Esophagus squamous epithelium (tissue), 5 donors: ENCODE measurements at places on chromosomes 11 and 22.

DNA sequence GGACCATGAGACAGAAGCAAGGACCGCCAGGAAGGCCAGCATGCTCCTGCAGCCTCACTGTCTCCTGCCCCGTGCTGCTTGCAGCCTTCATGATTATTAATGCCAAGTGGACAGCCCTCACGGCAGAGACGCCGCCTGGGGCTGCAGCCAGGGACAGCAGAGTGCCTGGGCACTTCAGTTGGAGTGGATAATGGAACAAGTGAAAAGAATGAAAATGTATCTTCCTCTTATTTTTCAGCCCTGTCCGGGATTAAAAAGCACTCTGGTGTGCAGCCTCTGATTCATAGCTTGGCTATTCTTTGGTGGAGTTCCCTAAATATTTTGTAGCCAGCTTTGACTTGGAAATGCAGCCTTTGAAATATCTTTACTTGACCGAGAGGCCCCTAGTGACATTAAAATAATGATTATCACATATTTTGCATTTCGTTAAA, 1404.2 kb downstream of the BRD1 start:
- H3K4me3 ChIP-seq, result no peak overlapping the region
- H3K27me3 ChIP-seq, result peaks cover 36% of the 10 kb centered on the region
- H3K4me1 ChIP-seq, result no peaks in the 10 kb centered on the region
- no peaks in the 10 kb centered on the region for H3K36me3 ChIP-seq
- DNase-seq, result no peak

GRCh38 chr22:31275576-31275975, 16.7 kb downstream of the PIK3IP1 start:
- H3K4me3 ChIP-seq, result no peak overlapping the region
- peaks cover 8% of the 10 kb centered on the region for H3K4me1 ChIP-seq
- peaks cover 14% of the 10 kb centered on the region for H3K36me3 ChIP-seq
- no peaks in the 10 kb centered on the region for H3K27me3 ChIP-seq
- H3K27ac ChIP-seq, result peak overlapping the region; percentile 74
- DNase-seq, result no peak

GRCh38 chr11:20017320-20017719, 143.0 kb downstream of the DBX1 start:
- no peak overlapping the region for H3K4me3 ChIP-seq
- DNase-seq, result no peak
- H3K36me3 ChIP-seq, result no peaks in the 10 kb centered on the region
- H3K4me1 ChIP-seq, result peaks cover 29% of the 10 kb centered on the region
- no peak overlapping the region for H3K27ac ChIP-seq

DNA sequence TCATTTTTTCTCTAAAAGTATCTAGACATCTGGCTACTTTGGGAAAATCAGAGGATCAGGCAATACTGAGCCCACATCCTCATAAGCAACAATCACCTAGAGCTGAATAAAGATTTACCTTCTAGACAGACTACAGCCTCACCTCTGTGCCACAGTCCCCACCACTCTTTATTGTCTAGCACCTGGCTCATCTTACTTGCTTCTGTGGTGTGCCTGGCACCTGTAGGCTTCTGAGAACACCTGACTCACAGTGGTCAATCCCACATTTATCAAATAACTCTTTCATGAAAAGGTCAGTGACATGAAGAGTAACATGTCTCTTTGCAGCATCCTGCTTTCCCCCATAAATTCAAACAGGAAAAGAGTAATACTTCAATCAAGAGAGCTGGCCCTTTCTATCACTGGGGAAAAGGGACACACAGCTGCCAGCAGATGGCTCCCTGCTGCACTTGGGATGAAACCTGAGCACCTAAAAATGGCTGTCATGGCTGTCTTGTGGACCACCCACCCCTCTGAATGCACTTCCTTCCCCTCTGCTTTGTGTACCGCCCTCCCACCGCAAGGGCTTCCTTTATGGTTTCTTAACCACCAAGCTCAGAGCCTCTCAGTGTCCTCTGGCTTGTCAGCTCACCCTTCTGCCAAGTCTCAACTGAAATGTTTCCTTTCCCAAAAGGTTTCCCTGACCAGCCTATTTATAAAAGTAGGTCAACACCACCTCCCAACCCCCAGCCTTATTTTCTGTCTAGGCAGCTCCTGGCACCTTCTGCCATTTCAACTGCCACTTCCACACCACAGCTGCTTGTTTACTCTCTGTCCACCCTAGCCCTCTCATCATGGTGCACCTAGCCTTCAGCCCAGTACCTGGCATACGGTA, 9.3 kb downstream of the TFIP11 start:
- no peaks in the 10 kb centered on the region for H3K27me3 ChIP-seq
- H3K36me3 ChIP-seq, result peaks cover 100% of the 10 kb centered on the region
- no peak for DNase-seq
- H3K4me3 ChIP-seq, result no peak overlapping the region
- H3K4me1 ChIP-seq, result no peaks in the 10 kb centered on the region
- no peak overlapping the region for H3K27ac ChIP-seq

DNA sequence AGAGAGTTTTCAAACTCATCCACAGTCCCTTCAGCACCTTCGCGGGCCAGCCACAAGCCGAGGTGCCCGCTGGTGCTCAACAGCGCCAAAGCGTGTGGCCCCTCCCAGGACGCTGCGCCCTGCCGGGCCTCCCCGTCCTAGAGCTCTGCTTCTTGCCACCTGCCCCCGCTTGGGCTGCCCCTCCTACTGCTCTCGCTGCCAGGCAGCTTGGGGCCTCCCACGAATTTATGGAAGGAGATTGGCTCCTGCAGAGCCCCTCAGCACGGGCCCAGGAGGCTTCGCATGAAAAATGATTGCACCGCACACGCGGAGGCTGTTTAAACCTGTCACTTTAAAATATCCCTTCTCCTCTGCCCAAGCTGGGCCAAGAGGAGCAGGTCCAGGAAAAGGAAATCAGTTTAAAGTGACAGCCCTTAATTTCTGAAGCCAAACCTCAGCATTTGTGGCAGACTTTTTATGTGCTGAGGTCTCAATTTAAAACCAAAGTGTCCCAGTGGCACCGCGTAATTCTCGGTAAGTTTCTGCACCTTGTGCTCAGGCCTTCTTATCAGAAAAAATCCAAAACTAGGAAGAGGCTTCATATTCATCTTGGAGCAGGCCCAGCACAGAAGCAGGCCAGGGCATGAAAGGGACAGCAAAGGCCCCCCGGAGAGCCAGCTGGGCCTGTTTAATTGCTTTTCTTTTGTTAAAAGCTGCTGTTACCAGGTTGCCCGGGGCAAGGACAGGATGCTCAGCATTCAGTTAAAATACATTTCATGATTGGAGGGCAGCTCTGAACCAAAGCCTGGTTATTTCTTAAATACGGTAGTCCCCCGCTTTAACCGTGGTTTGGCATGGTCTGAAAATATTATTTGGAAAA, 303.6 kb downstream of the OPCML start:
- peak overlapping the region; percentile 46 for H3K4me3 ChIP-seq
- H3K36me3 ChIP-seq, result no peaks in the 10 kb centered on the region
- H3K4me1 ChIP-seq, result peaks cover 5% of the 10 kb centered on the region
- no peak for DNase-seq
- no peak overlapping the region for H3K27ac ChIP-seq
- H3K27me3 ChIP-seq, result no peaks in the 10 kb centered on the region

DNA sequence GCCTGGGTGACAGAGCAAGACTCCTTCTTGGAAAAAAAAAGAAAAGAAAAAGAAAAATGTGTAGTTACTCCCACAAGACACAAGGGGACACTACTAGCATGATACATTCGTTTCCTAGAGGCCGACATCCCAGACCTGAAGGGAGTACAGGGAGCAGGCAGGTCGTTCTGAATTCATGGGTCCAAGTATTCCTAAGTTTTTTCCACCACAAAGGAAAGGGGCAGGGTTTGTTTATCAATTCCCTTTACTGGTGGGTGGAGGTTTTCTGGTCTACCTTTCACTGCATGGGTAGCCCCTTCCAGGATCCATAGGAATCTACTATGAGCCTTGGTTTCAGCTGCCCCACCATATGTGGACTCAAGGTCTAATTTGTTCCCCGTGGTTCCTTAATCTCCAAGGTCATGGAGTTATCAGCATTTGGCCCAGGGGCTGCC, 11.8 kb downstream of the TIGD3 start:
- no peaks in the 10 kb centered on the region for H3K4me1 ChIP-seq
- no peaks in the 10 kb centered on the region for H3K27me3 ChIP-seq
- H3K27ac ChIP-seq, result no peak overlapping the region
- H3K4me3 ChIP-seq, result no peak overlapping the region

DNA sequence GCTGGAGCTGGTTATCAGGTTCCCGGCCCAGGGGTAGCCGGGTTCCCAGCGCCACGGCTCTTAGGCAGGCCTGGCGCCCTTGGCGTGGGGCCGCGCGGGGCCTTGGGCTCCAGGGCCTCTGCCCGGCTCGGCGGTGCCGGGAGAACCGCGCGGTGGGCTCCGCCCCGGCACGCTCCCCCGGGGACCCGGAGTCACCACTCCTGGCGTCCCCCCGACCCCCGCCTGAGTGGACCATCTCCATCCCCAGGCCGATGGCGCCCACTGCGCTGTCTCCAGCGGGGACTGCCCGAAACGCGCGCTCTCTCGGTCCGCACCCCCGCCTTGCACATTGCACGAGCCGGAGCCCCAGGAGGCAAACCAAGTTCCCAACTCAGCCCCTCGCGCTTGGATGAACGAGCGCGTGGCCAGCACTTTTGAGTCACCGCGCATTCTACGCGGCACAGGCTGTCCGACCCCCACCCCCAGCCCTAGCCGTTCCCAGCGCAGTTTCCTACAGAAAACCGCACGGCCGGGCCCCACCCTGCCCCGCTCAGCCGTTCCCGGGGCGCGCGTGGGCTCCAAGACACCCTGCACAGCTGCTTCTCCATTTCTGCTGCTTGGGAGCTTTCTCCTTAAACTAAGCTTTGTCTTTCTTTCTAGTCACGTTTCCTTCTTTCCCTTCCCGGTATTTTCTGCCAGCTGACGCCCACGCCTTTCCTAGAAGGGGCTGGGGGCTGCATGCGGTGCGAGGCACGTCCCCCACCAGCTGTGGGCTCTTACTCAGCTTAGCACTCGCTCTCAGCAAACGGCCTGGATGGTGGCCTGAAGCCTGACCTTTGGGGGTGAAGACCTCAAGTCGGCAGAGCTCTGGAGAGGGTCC, 650 bp upstream of the CHID1 start:
- H3K27ac ChIP-seq, result peak overlapping the region; percentile 97
- H3K4me3 ChIP-seq, result peak overlapping the region; percentile 95
- DNase-seq, result no peak

DNA sequence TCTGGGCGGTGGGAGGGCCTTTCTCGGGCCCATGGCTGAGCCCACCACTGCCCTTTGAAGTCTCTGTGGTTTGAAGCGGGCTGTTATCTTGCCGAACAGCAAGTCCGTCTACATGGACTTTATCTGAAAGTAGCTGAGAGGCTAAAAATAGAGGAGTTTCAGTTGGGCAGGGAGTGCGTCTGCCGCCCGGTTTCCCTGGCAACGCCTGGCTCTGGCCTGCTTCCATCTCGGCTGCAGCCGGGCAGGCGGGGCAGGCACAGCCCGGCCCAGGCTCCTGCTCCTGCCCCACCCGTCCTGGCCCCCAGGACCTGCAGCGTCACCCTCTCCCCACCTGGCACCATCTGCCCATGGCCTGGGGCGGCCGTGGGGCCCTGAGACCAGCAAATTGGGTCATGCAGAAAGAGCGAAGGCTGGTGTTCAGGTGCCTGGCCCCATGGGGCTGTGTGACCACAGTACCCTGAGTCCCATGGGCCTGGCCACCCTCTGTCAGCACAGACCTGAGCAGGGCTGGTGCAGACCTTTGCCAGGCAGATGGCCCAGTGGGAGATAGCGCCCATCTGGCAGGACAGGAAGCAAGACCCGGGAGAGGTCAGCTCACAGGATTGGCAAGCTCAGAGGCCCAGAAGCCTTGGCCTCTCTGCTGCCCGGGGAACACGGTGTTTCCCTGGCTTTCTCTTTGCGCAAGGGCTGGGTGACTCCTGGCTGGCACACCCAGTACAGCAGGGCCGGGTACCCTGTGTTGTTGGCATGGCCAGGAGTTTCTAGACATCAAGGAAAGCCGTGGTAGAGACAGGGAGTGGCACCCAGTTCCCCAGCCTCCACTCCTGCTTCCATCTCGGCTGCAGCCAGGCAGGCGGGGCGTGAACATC, 79.1 kb upstream of the KCNQ1OT1 start:
- H3K36me3 ChIP-seq, result no peaks in the 10 kb centered on the region
- no peaks in the 10 kb centered on the region for H3K27me3 ChIP-seq
- H3K27ac ChIP-seq, result peak overlapping the region; percentile 84
- H3K4me3 ChIP-seq, result peak overlapping the region; percentile 4
- no peak for DNase-seq

- H3K4me3 ChIP-seq, result no peak overlapping the region
- DNase-seq, result no peak
- H3K27ac ChIP-seq, result no peak overlapping the region
- no peaks in the 10 kb centered on the region for H3K27me3 ChIP-seq
Measured at GRCh38 chr11:79363861-79364378, 76.9 kb downstream of the TENM4 start.

- no peaks in the 10 kb centered on the region for H3K4me1 ChIP-seq
- no peak overlapping the region for H3K27ac ChIP-seq
- no peaks in the 10 kb centered on the region for H3K27me3 ChIP-seq
- no peak for DNase-seq
- H3K4me3 ChIP-seq, result no peak overlapping the region
Measured at GRCh38 chr22:48677621-48678020, 1150.1 kb downstream of the BRD1 start.

- no peak overlapping the region for H3K4me3 ChIP-seq
- peaks cover 88% of the 10 kb centered on the region for H3K4me1 ChIP-seq
- H3K27me3 ChIP-seq, result no peaks in the 10 kb centered on the region
- H3K36me3 ChIP-seq, result no peaks in the 10 kb centered on the region
- H3K27ac ChIP-seq, result peak overlapping the region; percentile 78
- DNase-seq, result no peak
Measured at GRCh38 chr11:3865388-3866193, 10.1 kb downstream of the STIM1 start.

- H3K27ac ChIP-seq, result no peak overlapping the region
- DNase-seq, result no peak
- H3K4me3 ChIP-seq, result no peak overlapping the region
- H3K36me3 ChIP-seq, result peaks cover 48% of the 10 kb centered on the region
- H3K4me1 ChIP-seq, result peaks cover 6% of the 10 kb centered on the region
- H3K27me3 ChIP-seq, result no peaks in the 10 kb centered on the region
Measured at GRCh38 chr22:45585437-45585755, 82.7 kb downstream of the FBLN1 start.

DNA sequence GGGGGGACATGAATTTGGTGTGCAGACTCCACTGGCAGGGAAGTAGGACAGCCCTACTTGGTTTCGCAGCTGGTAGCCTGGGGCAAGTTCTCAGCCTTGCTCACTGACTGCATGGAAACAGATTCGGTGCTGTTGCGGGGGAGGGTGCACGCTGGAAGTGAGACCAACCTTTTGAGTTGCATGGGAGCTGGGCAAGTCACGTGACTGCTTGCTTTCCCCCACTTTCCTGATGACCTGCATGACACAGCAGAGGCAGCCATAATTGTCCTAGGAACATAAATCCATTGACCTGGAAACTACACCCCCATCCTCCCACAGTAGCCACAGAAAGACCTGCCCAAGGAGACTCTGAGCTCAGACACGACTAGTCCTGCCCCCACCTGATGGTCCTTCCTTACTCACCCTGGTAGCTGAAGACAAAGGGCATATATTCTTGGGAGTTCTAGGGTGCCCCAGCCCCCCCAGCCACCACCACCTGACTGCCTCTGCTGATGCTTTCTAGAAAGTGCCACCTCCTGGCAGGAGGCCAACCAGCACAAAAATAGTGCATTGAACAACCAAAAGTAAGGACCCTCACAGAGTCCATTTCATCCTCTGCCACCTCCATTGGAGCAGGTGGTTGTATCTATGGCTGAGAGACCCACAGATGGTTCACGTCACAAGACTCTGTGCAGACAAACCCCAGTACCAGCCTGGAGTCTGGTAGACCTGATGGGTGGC, 4.1 kb upstream of the HBG2 start:
- DNase-seq, result no peak
- H3K27me3 ChIP-seq, result no peaks in the 10 kb centered on the region
- H3K4me3 ChIP-seq, result no peak overlapping the region
- H3K27ac ChIP-seq, result no peak overlapping the region
